Suppressor macrophage treated with lipopolysaccharide for 4 hours (primary cell): ENCODE measurements at places on chromosomes 5 and 9.
A peak's percentile ranks its signal among the peaks of the same experiment; 100 is the strongest.

DNA sequence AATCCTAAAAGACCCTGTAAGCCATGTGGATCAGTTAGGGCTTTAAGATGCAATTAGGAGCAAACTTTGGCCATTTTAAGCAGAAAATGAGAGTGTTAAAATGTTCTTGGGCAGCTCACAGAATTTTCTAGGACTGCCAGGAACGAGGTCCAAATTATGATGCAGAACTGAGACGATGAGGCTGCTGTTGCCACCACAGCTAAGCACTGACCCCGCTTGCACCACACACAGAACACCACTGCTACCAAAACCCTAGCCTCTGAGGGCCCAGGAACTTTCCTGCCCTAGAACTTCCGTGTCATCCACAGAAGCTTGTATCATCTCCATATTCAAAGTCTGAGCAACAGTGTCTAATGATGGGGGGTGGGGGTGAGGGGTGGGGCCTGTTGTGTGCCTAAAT lies 41.0 kb upstream of the PCSK1 start:
- DNase-seq = no peak

GRCh38 chr5:64206653-64207052 lies 41.0 kb downstream of the RNF180 start:
- DNase-seq = no peak

DNA sequence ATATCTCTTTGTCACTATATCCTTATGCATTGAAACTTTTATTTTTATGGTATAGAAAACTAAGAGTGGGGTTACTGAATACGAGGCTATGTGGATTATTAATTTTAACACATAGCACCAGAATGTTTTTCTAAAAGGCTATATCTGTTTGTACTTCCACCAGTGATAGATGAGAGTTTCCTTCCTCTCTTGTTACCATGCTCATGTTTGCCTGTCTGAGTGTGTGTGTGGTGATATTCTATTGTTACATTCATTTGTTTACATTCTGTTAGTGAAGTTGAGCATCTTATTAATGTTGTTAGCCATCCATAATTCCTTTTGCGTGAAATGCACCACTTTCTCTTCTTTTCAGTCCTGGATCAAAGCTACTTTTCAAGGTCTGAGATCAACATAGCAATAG lies 54.1 kb upstream of the ALDH1A1 start:
- DNase-seq = no peak

DNA sequence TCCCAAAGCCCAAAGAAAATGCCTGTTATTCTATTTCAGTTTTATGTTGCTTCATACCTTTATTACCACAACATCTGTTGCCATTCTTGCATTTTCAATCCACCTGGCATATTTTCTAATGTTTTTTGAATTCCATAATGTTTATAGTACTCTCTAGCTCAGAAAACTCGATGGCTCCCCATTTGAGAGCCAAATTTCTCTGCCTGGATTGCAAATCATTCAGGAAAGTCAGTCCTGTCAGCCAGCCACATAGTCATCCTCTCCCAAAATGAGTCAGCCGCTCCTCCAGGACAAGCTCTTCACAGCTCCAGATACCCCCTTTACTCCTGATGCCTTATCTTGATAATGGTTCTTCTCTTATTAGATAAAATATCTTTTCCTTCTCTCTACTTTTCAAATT lies 78.2 kb upstream of the ADCY2 start:
- DNase-seq = no peak

DNA sequence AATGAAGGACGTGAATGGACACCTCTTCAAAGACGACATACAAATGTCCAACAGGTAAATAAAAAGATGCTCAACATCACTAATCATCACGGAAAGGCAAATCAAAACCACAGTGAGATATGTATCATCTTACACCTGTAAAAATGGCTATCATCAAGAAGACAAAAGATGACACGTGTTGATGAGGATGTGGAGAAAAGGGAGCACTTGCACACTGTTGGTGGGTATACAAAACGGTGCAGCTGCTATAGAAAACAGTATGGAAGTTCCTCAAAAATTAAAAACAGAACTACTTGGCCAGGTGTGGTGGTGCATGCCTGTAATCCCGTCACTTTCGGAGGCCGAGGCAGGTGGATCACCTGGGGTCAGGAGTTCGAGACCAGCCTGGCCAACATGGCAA lies 47.9 kb downstream of the STK10 start:
- no peak for DNase-seq

- DNase-seq = no peak
These were observed 3.7 kb upstream of the MOB3B start for GRCh38 chr9:27533311-27533710.

GRCh38 chr5:113452941-113453340 lies 18.2 kb upstream of the TSSK1B start:
- no peak for DNase-seq

- DNase-seq = no peak
These were observed 4.1 kb downstream of the CFAP95 start for GRCh38 chr9:69824499-69825252.

- DNase-seq = no peak
These were observed 146.6 kb downstream of the SH3GL2 start for GRCh38 chr9:17725399-17726010.

DNA sequence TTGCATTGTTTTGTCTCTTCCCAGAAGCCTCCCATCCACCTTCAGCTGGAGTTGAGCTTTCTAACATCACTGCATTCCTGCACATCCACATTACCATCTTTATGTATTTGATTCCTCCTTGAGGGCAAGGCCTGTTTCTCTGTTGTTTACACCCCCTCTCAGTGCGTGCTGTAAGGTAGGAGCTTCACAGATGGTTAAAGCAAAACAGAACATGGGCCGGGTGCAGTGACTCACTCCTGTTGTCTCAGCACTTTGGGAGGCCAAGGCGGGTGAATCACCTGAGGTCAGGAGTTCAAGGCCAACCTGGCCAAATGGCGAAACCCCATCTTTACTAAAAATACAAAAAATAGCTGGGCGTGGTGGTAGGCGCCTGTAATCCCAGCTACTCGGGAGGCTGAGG lies 110.9 kb downstream of the KCNIP1 start:
- DNase-seq = no peak

DNA sequence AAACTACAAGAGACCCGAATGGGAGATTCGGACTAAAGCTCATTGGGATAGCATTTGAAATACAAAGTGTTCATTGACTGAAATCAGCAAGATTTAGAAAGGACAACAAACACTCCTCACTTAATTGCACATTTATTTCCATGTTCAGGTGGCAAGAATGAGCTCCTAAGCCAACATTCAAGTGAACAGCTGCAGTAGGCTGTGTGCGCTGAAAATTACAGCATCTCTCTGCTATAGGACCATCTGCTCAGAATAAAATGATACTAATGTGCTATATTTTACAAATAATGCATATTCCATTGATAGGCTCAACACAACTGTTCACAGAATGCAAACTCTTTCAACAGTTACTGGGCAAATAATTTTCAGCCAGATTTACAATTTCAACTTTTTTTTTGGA lies 61.8 kb downstream of the ELAVL2 start:
- no peak for DNase-seq

GRCh38 chr9:134516464-134516863 lies 125.1 kb upstream of the COL5A1 start:
- DNase-seq = no peak

GRCh38 chr5:153749960-153750359 lies 259.5 kb downstream of the GRIA1 start:
- DNase-seq = no peak

- no peak for DNase-seq
These were observed 574.1 kb downstream of the NR2F1-AS1 start for GRCh38 chr5:93006915-93007314.

GRCh38 chr9:101429736-101430135 lies 5.8 kb downstream of the ALDOB start:
- DNase-seq = no peak

GRCh38 chr9:27426511-27427271 lies 97.4 kb upstream of the IFNK start:
- no peak for DNase-seq

GRCh38 chr9:34568774-34569173 lies 20.8 kb downstream of the CNTFR start:
- no peak for DNase-seq

GRCh38 chr5:119451561-119451960 lies 736 bp upstream of the HSD17B4 start:
- no peak for DNase-seq

GRCh38 chr9:112421771-112422222 lies 41.9 kb downstream of the HSDL2 start:
- DNase-seq = no peak

- DNase-seq = no peak
These were observed 12.4 kb upstream of the NFIB start for GRCh38 chr9:14326264-14326826.

GRCh38 chr5:148853868-148854267 lies 27.5 kb downstream of the ADRB2 start:
- no peak for DNase-seq

DNA sequence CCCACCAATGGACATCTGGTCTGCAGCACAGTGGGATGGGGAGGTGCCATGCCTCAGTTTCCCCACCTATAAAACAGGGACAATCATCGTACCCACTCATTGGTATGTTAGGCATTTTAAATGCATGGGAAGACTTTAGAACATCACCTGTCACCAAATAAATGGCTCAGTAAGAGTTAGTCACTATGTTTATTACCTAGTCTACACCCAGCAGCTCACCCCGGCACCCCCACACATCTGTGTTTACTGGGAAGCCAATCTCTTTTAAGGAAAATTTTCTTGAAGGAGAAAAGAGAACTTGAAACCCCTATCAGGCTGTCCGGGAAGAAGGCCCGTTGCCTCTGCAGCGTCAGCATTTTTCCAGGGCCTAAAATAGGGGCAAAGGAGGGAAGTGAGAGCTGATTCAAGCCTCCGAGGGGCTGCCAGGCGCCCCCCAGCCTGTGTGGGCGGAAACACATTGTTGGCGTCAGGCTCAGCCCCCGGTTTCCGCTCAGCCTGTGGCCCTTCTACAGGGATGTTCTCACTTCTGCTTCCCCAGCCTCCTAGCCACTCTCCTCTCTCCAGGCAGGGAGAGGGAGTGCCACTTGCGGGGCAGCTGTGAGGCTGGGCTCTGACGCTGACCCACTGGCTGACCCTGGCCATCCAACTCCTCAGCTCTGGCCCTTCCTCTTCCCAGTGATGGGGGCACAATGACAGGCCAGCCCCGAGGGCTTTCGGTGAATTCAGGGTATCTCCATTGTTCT lies 4.6 kb downstream of the CSF1R start:
- peak; percentile 98 for DNase-seq

DNA sequence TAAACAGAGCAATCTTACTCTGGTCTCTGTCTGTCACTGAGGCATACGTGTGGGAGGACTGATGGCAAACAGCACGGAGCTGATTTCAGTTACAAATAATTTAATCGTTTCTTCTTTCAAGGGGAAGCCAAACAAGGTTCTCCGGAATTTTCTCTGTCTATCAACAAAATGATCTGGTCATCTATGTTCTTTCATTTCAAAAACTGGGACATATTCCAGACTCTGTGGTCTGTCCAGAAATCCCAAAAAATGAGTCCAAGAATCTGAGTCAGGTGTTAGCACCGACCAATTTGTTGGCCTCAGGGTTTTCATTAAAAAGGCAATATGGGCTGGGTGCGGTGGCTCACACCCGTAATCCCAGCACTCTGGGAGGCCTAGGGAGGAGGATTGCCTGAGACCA lies 69.9 kb upstream of the ZNF608 start:
- no peak for DNase-seq

GRCh38 chr9:25678147-25678666 lies at the start of gene TUSC1:
Gene TUSC1, minus strand, starts transcription at chr9:25678444. Its CDS starts 132 bp downstream, at chr9:25678312.
- DNase-seq = peak; percentile 79

DNA sequence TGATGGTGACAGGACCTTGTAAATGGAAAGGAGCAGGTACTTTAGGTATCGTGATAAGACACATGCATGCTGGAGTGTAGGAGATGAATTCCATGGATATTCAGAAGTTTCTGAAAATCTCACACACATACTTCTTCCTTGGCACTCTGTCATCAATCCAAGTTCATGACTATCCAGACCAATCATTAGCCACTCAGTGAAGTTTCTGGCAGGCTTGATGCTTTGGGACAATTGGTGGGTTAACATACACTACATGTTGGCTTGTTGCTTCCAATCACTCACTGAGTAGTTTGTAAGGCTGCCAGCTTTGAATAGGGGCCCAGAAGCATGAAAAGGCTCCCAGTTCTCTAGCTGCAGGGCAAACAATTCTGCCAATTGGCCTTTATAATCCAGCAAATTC lies 147.6 kb downstream of the CEMIP2 start:
- DNase-seq = no peak

DNA sequence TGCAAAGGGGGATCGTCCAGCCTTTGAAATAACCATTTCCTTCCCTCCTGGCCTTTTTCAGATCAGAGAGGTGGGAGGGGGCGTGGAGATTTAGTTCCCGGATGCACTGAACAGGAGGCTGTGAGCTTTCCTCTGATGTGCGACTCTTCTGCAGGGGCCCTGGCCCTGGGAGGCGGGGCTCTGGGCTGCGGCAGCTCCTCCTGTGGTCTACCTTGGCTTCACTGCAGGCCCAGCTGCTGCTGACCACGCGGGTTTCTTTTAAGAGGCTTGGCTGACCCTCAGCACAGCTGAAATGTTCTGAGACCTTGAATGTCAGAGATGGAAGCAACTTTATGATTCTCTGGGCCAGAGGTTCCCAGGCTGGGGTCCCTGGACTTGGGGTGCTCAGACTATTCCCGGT lies 27.0 kb upstream of the COL15A1 start:
- DNase-seq = no peak

DNA sequence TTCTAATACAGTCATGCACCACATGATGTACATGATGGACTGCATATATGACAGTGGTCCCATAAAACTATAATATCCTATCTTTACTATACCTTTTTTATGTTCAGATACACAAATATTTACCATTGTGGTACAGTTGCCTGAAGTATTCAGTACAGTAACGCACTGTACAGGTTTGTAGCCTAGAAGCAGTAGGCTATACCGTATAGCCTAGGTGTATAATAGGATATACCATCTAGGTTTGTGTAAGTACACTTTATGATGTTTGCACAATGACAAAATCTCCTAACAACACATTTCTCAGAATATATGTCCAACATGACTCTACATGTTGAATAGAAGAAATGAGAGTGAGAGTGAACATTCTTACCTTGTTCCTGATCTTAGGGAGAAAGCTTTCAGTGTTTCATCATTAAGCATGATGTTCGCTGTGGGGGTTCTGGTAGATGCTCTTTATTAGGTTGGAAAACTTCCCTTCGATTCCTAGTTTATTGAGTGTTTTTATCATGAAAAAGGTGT lies 31.8 kb downstream of the AMBP start:
- no peak for DNase-seq

DNA sequence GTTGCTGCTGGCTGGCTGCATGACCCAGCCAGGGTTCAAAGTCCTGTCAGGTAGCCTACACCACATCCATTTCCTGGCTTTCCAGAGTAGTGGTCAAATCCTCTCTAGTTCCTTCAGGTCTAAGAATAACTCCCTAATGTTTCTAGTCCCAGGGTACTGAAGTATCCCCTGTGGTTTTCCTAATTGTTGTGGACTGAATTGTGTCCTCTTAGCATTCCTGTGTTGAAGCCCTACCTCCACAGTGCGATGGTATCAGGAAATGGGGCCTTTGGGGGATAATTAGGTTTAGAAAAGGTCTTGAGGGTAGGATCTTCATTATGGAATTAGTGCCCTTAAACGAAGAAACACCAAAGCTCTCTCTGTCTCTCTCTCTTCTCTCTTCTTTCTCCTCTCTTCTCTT lies 191.8 kb upstream of the CCNG1 start:
- no peak for DNase-seq

GRCh38 chr9:127931092-127931881 lies 710 bp upstream of the PIP5KL1 start:
- peak; percentile 28 for DNase-seq
